ENCODE measurements at places on chromosomes 4 and X.
A peak's percentile ranks its signal among the peaks of the same experiment; 100 is the strongest.

DNA sequence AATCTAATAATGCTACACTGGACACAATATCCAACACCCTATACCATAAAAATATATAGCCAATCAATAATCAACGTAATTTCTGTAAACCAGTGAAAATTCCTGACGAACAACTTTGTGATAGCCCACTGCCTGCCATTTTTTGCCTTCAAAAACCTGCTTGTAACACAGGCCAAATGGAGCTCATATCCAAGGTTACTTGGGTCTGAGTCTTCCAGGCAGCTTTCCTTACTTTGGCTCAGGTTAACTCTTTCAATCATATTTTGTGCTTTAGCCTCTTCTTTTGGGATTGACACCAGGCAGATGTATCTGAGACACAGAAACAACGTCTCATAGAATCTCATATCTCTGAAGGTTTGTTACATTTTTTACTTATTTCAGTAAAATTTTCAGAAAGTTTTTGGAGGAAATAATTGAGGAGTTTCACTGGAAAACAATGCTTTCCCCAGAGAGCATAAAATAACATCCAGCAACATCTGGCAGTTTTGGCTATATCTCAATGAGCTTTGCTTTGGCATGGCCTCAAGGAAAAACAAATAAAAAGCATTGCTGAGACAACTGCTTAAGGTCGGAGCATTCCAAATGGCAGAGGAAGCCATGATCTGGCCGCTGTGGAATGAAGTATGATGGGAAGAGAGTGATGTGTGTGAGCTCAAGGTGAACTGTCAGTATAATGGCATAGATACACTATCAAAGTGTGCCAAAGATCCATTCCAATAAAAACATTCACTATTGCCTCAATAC lies 162.9 kb upstream of the SPIN4 start:
- DNase-seq, result no peak

- no peak for DNase-seq
Measured at GRCh38 chr4:85778632-85779131, 303.7 kb downstream of the ARHGAP24 start.

GRCh38 chr4:26126994-26127393 lies 193.8 kb upstream of the RBPJ start:
- no peak for DNase-seq

DNA sequence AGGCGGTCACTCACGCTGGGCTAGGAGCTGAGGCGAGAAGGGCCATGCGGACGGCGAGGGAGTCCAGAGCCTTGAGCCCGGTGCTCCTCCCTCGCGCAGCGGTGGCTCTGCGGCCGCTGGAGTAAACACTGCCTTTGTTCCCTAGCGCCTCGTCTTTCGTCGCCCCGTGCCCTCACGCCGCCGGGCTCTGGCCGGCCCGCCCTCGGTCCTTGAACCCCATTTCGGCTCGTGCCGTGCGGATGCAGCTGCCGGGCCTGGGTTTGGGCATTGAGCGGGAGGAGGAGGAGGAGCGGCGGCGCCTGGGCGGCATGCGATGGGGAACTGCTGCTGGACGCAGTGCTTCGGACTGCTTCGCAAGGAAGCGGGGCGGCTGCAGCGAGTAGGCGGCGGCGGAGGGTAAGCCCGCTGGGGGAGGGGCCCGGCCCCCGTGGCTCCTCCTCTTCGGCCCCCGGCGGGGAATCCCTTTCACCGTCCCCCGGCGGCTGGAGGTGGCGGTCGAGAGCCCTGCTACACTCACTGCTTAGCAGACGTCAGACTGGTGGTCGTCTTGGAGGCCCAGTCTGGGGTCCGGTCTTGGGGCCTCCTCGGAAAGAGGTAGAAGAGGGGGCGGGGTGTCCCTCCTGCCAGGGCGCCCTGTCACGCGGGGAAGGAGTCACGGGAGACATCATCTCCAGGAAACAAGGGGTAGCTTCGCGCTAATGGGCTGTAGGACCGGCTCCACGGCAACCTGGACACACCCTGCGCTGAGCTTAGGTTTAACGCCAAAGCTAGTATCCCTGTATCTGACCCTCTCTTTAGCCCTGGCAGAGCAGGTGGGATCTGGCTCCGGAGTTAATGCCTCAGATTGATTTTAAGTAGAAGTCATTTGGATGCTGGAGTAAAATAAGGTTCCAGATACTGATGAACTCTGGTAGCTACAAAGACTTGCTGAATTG lies at the start of gene AP1AR:
Gene AP1AR, plus strand, starts transcription at position 9 of the 935 bp plus-strand sequence. Its CDS starts 305 bp downstream, at position 314.
- peak; percentile 67 for DNase-seq

- peak; percentile 30 for DNase-seq
Measured at GRCh38 chr4:93199492-93199891, 629.1 kb upstream of the ATOH1 start.

- DNase-seq, result peak; percentile 61
Measured at GRCh38 chr4:159764343-159764952, 661.6 kb downstream of the RAPGEF2 start.

DNA sequence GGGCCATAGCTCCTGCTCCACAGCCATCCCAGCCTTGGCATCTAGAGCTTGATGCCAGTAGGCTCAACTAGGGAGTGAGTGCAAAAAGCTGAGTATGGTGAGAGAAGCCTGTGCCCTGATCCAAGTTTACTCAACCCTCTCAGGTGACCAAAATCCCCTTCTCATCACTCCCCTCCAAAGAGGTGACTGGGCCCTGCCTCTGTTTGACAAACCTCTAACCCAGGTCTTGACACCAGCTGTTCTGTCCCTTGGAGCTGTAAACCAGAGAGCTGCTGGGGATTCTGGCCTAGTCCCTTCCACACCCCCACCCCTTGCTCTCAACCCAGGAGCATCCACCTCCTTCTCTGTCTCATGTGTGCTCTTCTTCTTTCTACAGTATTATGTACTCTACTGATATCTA lies 73.5 kb downstream of the MSN start:
- no peak for DNase-seq

- no peak for DNase-seq
Measured at GRCh38 chrX:24478509-24478908, 13.4 kb downstream of the PDK3 start.

- DNase-seq, result no peak
Measured at GRCh38 chr4:38017609-38018008, 57.4 kb downstream of the PTTG2 start.

- DNase-seq, result peak; percentile 29
Measured at GRCh38 chr4:140012688-140013486, 141.1 kb downstream of the MAML3 start.

DNA sequence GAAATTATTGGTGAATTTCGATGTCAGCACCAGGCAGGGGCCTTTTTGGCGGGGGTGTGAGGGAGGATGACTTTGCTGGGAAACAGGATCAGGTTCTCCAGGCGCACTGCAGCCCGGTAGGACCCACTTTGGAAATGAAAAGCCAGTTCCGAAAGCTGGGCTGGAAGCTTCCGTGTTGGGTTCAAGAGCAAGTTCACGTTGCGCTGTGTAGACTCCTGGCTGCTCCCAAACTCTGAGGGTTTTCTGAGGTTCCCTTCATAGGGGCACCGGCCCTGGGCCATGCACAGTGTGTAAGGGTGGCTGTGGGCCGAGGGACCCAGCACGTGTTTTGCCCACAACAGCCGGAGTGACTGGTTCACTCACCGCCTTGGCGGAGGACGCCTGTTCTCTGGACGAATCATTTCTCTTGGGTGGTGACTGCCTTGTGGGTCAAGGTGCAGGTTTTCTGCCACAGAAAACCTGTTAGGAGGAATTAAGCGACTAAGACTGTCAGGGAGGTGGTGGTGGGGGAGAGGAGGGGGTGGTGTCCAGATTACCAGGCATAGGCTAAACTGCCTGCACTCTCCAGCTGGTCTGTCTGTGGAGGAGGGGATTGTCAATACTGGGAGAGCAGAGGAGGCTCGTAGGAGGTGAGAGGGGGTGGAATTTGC lies 8.0 kb downstream of the SHOX start:
- DNase-seq, result no peak

DNA sequence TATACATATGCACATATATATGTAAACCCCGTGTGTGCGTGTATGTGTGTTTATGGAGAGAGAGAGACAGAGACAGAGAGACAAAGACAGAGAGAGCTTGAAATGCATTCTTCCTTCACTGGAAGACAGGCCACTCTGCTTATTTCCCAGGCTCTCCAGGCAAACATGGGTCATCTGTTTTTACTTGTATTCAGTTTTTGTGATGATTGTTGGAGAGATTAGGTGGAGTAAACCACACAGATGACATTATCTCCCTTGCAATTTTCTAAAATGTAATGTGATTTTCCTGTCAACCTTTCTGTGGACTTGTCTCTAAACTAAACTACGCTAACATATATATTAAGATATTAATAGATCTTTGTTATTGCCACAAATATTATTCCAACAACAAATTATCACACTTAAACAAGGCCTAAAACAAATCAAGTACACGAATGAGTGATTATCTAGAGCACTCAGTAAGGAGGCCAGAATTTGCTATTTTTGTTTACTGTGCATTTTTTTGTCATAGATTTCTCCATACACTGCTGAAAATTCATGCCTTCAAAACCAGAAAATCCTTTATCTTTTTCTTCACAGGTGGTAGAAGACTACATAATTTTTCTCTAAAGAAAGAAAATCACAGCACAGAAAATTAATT lies 251.8 kb upstream of the SLIT2 start:
- DNase-seq, result no peak

GRCh38 chrX:52138830-52139544 lies 45.7 kb upstream of the MAGED4 start:
- DNase-seq, result no peak

- no peak for DNase-seq
Measured at GRCh38 chr4:78288327-78288726, 231.2 kb downstream of the FRAS1 start.

DNA sequence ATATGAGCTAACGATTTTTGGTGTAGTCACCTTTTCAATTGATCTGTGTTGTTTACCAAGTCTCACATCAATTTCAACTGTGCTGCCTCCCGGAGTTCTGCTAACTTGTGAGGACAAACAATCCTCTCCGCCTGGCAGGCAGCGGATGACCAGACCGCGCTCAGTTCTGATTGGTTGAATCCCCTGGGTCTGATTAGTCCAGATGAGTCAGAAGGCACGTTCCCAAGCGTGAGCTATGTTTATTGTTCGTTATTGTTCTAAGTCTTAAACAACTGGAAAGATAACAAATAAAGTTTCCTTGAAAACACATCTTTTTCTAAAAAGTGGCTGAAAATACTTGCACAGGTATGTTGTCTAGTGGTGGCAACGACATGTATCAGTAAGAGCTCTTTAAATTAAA lies 37.9 kb upstream of the TRPC3 start:
- DNase-seq, result no peak

GRCh38 chr4:180152831-180153230 lies 2090.4 kb upstream of the TENM3 start:
- no peak for DNase-seq

- no peak for DNase-seq
Measured at GRCh38 chr4:28209371-28209924, 1348.8 kb downstream of the STIM2 start.

DNA sequence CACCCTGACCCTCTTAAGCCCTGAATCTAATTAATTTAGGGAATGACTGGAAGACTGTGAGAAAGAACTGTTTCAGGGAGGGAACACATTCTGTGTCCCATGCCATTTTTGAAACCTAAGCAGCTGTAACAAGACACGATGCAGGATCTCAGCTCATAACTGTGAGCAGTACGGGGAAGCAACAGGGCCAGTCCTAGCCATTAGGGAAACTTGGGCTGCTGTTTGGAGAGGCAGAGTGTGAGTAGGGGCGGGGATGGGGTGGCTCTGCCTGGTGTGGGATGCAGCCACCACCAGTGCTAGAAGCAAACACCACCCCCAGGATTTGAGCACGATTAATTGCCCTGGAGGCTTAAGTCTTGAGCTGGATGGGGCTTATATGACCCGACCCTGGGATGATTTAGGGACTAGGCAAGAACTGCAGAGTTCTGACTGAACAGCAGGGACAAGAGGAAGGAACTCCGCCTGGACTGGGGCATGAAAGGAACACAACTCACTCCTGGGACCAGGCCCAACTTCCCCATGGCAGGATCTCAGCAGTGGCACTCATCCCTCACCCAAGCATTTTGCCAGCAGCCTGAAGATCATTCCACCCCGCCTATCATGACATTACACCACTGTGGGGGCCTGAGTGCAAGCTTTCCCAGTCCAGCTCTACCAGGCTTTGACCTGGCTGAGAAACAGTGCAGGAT lies 43.1 kb downstream of the ATRX start:
- DNase-seq, result no peak

DNA sequence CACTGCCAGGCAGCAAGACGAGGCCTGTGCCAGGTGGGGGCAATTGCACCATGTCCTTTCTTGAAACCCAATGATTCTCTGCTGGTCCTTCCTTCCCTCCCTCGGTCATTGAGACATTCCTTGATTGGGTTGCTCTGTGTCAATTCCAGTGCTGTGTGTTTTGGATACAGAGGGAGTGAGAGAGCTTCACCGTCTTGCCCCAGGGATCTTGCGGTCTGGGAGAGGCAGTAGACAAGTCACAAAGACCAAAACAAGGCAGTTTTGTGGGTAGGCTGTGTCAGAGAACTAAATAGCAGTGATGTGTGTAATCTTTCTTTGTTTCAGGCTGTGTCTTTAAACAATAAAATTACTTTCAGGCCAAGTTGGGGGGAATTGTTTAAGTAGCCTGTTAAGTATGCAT lies 38.8 kb upstream of the TADA2B start:
- DNase-seq, result no peak

- no peak for DNase-seq
Measured at GRCh38 chr4:80311130-80311529, 24.4 kb upstream of the CFAP299 start.

GRCh38 chr4:25953740-25954139 lies 39.7 kb downstream of the SMIM20 start:
- no peak for DNase-seq

- DNase-seq, result peak; percentile 61
Measured at GRCh38 chr4:2393353-2394270, 24.8 kb downstream of the ZFYVE28 start.

- no peak for DNase-seq
Measured at GRCh38 chrX:104854188-104854587, 288.2 kb downstream of the IL1RAPL2 start.

- DNase-seq, result no peak
Measured at GRCh38 chrX:39443240-39443639, 642.0 kb downstream of the MID1IP1 start.

GRCh38 chrX:138761380-138761779 lies 49.9 kb upstream of the FGF13 start:
- no peak for DNase-seq

- DNase-seq, result no peak
Measured at GRCh38 chrX:12011075-12011474, 127.2 kb upstream of the FRMPD4 start.

GRCh38 chr4:79250887-79251286 lies 75.0 kb downstream of the NAA11 start:
- no peak for DNase-seq

GRCh38 chr4:7255488-7255881 lies 63.1 kb downstream of the SORCS2 start:
- DNase-seq, result no peak

- no peak for DNase-seq
Measured at GRCh38 chr4:134663742-134664141, 462.2 kb upstream of the PABPC4L start.

GRCh38 chrX:37380924-37381323 lies 31.8 kb downstream of the PRRG1 start:
- no peak for DNase-seq

DNA sequence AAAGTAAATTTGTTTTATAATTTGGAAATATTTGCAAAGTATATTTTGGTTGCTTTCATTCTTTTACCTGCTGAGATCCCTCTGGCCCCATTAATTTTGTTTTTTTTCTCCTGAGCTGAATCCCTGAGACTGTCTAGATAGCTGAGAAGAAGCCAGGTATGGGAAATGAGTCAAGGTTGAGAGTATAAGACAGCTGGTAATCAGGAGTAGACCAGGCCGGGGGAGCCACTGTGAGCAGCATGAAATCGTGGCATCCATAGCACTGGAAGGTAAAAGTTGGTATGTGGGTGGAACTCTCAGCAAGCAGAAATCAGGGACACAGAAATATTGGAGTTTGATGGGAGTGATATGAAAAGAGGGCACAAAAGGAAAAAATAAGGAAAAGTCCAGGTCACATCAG lies 164.5 kb downstream of the FHIP1A start:
- no peak for DNase-seq
